ENCODE measurements at places on chromosomes 7 and 10. TPM values are rescaled to one million over a fixed set of nuclear protein-coding genes. Genes with fewer than 3 reads are reported as not detected.
A peak's percentile ranks its signal among the peaks of the same experiment; 100 is the strongest.

DNA sequence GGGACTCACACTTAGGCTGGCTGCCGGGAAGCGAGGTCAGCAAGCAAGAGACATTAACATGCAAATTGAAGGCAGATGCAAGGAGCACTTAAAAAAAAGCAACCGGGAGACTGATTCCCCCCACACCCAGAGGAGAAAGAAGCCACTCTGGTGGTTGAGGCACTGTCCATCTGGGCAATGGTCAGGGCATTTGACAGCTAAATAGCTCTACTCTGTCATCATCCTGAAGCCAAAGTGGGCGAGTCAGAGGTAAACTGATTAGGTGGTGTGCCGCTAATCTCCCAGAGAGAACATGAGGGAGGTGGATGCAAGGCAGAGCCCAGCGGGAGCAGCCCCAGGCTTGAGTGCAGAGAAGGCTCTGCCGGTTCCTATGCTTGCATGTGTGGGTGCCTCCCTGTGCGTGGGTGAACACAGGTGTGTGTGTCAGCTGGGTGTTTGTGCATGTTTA lies 100.6 kb downstream of the PLXNA4 start:
- no peak for DNase-seq

The RELN gene
- total RNA-seq, result 0.05 TPM

The PRRT4 gene
- total RNA-seq, result 4.2 TPM

DNA sequence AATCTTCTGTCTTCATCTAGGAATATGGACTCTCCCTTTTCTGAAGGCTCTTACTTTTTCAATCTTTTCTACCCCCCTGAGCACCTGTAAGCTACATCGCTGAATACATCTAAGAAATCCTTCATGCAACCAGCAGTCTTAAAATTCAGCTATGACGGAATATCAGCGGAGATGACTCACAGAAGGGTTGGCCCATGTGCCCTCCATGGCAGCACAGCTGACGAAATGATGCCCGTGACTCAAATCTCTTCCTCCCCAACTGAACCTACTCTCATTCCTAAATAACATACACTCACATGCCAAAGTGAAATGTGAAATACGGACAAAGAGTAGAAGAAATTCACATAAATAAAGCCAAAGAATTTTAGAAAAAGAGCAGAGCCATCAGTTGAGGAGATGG lies 30.3 kb upstream of the NCAPG2 start:
- DNase-seq, result peak; percentile 42

DNA sequence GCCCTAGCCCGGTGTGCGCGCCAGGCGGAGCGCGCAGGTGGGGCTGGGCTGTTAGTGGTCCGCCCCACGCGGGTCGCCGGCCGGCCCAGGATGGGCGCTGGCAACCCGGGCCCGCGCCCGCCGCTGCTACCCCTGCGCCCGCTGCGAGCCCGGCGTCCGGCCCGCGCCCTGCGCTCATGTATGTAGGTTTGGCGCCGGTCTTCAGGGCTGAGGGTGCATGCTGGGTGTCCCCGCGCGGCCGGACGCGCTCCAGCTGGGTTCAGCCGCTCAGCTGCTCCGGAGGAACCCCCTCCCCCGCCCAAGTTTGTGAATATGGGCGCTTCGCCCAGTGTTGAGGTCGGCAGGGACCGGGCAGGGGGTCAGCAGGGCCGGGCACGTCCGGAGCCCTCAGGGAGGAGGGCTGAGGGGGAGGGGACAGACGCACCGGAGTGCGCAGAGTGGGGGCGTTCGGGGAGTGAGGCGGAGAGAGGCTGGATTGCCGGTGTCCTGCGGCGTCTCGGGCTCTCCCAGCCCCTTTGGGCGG lies 559 bp downstream of the VWC2 start:
- DNase-seq, result no peak

GRCh38 chr7:81355911-81356310 lies 413.9 kb downstream of the HGF start:
- DNase-seq, result no peak

- DNase-seq, result no peak
Measured at GRCh38 chr10:123536176-123536845, 129.8 kb upstream of the GPR26 start.

DNA sequence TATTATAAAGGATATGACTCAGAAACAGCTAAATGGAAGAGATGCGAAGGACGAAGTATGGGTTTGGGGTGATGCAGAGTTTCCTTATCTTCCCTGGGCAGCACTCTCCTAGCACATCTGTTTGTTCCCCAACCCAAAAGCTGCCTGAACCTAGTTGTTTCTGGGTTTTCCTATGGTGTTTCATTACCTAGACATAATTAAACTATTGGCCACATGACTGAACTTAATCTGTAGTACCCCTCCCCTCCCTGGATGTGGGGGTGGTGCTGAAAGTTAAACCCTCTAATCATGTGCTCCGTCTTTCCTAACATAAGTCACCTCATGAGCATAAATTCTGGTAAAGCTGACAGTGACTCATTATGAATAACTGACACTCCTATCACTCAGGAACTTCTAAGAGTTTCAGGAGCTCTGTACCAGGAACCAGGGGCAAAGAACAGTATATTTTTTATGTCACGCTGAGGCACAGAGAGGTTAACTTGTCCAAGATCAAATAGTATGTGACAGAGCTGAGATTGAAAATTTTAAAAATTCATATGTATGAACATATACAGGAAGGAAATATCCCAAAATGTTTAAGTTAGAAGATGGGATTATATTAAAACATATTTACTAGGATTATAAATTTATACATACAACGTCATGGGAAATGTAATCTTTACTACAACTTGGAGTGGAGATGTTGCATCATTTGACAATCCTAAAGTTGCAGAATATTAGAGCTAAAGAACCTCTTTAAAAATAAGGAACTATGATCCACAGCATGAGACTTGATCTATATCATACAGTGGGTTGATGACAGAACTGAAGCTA lies 4.8 kb downstream of the STRIP2 start:
- DNase-seq, result peak; percentile 67

The OIT3 gene
- total RNA-seq, result 0.51 TPM

The ZNF438 gene
- 15.0 TPM for total RNA-seq

The MINDY4 gene
- total RNA-seq, result 2.0 TPM

- no peak for DNase-seq
Measured at GRCh38 chr7:72183835-72184234, 228.3 kb downstream of the CALN1 start.

- no peak for DNase-seq
Measured at GRCh38 chr7:2728316-2729030, 40.5 kb downstream of the AMZ1 start.

The AS3MT gene
- 7.0 TPM for total RNA-seq

The POLR2J2 gene
- total RNA-seq, result 4.5 TPM

The SYT15 gene
- total RNA-seq, result not detected

The AKR1E2 gene
- not detected for total RNA-seq

GRCh38 chr10:16788778-16789177 lies 28.4 kb downstream of the RSU1 start:
- DNase-seq, result no peak

DNA sequence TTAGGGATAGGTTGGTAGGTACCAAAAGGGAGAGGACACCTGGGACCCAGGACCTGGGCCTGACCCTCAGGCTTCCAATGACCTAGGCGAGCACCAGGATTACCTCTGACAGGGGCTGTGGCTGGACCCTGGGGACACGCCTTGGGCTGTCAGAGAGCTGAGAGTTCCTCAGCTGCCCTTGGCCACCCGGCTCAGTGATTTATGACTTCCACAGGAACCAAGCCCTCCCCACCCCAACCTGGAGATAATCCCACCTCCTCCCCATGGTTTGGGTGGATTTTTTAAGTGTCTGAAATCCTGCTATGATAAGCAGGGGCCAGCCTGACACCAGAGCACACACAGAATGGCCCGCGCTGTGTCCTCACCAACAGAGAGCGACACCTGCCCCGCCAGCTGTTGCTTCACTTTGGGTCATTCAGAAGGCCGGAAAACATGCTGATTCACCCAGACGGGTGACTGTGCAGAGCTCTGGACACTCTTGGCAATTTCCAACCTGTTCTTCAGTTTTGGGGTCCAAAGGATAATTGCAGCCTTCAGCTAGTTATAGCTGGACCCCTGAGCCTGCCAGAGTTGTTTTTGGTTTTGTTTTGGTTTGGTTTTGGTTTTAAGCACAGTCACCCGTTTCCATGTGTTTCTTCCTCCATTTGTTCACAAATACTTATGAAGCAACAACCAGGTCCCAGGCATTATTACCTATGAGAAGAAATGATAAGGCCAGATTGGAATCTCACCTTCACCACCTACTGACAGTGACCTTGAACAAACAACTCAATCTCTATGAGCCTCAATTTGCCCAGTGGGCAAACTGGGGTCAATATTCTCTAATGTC lies 78.2 kb downstream of the RAB11FIP2 start:
- DNase-seq, result peak; percentile 61

DNA sequence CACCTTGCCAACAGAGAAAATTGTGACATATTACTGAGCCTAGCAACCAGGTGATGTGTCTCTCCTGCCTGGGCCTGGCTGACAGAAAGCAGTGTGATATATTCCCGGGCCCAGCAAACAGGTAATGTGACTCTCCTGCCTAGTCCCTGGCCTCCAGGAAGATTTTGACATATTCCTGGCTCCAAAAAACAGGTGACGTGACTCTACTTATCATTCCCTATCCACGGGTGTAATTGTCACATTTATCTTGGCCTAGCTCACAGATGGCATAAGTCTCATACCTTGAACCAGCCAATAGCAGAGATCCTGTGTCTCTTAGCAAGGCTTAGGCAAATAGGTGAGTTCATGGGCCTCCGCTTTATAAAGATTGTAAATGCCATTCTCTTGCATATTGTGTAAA lies 49.6 kb upstream of the ZNF680 start:
- no peak for DNase-seq

GRCh38 chr10:94197241-94197640 lies 165.5 kb downstream of the NOC3L start:
- no peak for DNase-seq

The MRM2 gene
- total RNA-seq, result 21.1 TPM

DNA sequence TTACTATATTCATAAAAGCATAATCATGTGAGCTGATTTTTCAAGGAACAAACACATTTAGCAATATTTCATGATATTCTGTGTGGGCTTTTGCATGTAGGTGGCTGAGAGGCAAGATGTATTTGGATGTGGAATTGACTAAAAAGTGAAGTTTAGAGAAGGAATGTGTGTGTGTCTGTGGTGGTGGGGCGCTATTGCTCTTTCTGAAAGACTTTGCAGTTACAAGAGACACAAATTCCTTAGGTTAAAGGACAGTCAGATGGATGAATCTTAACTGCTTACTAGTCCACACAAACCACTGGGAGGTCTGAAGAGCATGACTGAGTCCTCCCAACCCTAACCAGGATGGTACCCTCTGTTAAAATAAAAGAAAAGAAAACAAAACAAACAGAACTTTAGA lies 200.1 kb downstream of the SDHAF3 start:
- no peak for DNase-seq

DNA sequence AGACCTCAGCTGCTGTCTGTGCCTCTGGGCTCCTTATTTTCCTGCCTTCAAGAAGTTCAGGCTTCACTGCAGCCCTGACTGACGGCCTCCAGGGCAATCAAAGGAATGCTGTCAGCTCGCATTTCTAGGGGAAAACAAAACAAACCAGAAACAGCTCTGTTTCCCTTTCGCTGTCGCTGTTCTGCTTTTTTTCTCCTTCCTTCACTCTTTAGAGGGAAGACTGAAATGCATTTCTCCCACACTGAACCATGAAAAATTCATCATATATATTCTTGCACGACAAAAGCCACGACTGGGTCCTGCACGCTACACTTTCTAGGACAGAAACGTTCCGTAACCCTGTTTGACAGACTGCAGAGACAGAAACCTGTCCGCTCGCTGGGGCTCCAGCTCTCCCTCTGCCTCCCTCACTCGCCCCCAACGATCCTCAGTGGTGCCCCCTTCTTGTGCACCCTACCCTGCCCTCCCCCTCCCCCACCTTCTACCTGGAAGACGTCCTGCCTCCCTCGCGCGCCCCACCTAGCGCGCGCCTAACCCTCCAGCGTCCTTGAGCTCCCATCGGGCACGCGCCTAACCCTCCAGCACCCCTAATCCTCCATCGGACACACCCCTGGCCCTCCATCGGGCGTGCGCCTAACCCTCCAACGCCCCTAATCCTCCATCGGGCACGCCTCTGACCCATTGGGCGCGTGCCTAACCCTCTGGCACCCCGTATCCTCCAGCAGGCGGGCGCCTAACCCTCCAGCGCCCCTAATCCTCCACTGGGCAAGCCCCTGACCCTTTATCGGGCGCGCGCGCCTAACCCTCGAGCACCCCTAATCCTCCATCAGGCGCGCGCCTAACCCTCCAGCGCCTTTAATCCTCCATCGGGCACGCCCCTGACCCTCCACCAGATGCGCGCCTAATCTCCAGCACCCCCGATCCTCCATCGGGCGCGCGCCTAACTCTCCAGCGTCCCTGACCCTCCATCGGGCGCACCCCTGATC lies 37.1 kb downstream of the SVOPL start:
- peak; percentile 21 for DNase-seq

The HMX3 gene
- not detected for total RNA-seq

Data from myocyte (in vitro differentiated cells).